Lower leg skin (tissue), 4 donors: ENCODE measurements at places on chromosomes 16 and 17.

- no peak for DNase-seq
Measured at GRCh38 chr17:30225112-30225511, 10.4 kb downstream of the SLC6A4 start.

DNA sequence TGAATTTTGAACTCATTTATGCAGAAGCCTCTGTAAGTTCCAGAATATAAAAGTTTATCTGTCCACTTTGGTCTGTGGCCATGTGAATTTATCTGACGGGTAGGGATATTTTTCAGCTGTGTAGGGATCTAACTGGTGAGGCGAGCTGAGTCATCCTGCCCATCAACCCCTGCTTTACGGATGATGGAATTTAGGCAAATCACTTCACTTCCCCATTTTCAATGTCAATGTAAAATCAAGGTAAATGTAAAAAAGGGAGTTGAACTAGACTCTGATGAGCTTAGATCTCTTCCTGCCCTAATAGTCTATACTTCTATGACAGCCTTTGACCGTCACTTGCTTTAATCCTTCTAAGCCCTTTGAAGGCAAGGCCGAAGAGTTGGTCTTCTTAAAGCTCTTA lies 2.6 kb downstream of the SLC16A6 start:
- peak; percentile 53 for DNase-seq

GRCh38 chr17:51630101-51630671 lies 369.8 kb downstream of the UTP18 start:
- DNase-seq = no peak

DNA sequence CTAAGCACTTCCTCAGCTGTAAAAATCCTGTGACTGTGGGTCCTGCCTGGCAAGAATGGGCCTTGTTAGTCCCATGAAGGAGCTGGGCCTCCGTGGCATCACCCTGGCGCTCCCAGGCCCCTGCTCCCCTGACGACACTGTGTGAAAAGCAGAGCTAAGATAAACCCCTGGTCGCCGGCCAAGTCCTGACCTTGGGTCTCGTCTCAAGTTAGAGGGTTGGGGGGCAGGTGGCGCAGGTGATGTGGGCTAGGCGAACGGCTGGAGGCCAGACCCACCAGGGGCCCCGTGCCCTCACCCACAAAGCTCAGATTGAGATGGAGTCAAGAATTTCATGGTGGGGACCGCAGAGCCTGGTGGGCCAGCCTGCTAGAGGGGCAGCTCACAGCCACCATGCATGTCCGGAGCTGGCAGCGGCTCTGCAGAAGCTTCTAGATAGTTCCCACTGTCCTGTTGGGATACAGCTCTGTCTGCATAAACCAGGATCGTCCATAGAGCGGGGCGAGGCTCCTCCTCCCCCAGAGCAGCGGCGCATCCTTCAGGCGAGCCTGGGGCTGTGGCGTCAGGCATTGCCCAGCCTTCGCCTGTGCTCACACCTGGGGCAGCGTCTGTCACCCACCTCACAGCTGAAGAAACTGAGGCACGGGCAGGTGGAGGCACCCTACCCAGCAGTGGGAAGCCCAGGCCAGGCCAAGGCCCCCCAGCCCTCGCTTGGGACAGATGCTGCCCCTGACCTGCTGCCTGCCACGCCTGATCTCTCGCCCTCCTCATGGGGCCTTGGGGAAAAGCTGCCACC lies 12.0 kb downstream of the CYBC1 start:
- DNase-seq = no peak
